K562 (cell line): ENCODE measurements at places on chromosomes 12 and 14.

DNA sequence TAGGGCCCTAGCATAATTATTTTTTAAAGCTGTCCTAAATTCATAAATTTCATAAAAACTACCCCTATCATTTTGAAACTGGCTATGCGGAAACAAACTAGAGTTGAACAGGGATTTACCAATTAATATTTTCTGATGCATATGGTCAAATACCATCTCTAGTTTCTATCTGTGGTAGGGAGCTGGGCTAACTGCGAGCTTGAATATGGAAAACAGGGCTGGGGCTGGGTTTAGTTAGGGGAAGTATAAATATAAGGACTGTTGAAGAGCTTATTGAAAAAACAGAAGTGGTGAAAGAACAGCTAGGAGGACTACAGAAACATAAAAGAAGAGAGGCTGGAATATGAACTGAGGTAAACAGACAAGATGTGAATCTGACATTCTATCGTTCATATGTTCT, 91.8 kb downstream of the SLC38A1 start:
- DNase-seq = no peak

DNA sequence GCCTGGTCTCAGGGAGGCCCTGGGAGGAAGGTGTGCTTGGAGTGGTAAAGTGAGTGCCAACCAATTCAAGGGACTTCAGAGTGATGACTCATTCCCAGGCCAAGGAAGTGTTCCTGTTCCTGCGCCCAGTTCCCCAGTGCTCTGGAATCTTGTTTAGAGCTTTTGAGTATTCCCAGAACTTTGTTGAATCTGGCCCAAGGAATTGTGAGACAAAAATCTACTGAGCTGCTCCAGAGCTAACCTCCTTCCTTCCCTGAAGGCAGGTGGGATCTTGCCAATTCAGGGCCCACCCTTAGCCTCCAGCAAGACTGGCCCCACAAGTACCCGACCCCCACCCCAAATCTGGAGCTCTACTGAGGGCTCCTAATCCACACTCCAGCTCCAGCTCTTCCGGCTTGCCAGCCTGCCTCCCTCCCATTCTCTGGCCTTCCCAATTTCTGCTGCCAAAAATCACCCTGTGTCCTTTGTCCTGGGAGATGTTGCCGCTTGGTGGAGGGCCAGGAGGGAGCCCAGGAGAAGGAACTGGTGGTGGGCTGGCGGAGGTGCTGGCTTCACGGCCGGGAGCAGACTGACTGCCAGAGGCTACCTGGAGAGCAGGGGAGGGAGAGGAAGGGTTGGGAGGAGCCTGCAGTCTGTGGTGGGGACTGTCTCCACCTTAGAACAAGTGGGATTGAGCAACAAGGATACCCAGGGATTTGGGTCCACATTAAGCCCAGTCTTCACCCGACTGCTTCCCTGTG, 2.0 kb upstream of the ATN1 start:
- no peak for DNase-seq

GRCh38 chr12:64273527-64274403, 51.7 kb upstream of the KICS2 start:
- peak; percentile 40 for DNase-seq

- DNase-seq = no peak
Observed at GRCh38 chr14:104393898-104394381, 185.6 kb upstream of the C14orf180 start.

GRCh38 chr12:15924956-15925355, 13.8 kb downstream of the DERA start:
- no peak for DNase-seq

DNA sequence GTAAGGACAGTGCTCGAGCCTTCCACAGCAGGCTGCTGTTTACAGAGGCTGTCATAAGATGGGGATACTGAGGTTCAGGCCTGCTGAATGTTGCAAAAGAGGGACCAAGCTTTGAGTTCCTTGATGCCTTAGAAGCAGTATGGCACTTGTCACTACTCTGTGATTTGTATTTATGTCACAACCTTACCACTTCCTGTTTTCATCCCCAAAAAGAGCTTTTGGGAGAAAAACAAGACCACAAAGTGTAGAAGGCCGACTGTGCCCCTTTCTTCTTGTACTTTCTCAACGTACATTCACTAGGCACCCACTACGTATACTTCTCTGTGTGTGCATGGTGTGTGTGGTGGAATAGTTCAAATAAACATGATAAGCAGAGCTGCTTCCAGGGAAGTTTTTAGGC, 90.1 kb downstream of the DRAM1 start:
- DNase-seq = no peak

GRCh38 chr14:63891148-63891975, 38.6 kb downstream of the SYNE2 start:
- DNase-seq = no peak

DNA sequence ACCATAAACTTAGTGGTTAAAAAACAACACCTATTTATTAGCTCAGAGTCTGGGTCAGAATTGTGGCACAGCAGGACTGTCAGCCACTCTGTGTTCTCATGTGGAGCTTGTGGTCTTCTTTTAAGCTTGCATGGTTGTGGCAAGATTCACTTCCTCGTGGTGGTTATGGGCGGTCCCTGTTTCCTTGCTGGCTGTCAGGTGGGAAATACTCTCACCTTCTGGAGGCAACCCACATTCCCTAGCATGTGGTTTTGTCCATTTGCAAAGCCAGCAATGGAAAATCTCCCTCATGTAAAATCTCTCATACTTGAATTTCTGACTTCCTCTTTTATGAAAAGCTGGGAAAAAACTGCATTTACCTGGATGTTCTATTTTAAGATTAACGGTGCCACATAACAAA, 229.8 kb downstream of the ALX1 start:
- DNase-seq = no peak

- peak; percentile 91 for DNase-seq
Observed at GRCh38 chr14:81427348-81428058, 27.4 kb upstream of the STON2 start.
